Right atrium auricular region (tissue), 2 donors: ENCODE measurements at places on chromosomes 7 and 10. TPM values are rescaled to one million over a fixed set of nuclear protein-coding genes. Genes with fewer than 3 reads are reported as not detected.

GOT1 gene
- 443 TPM for total RNA-seq

SND1 gene
- 69.4 TPM for total RNA-seq

CPXM2 gene
- 8.5 TPM for total RNA-seq

LRRC27 gene
- 4.6 TPM for total RNA-seq

ASB10 gene
- 11.6 TPM for total RNA-seq

ASCC1 gene
- 37.0 TPM for total RNA-seq

GIMAP6 gene
- 21.5 TPM for total RNA-seq

PDE1C gene
- total RNA-seq, result 35.7 TPM

PIP gene
- total RNA-seq, result not detected

CUBN gene
- total RNA-seq, result 0.15 TPM

ZPBP gene
- total RNA-seq, result not detected

OR2A1 gene
- 0.28 TPM for total RNA-seq

ATOH7 gene
- not detected for total RNA-seq

NKX6-2 gene
- not detected for total RNA-seq

CCAR1 gene
- total RNA-seq, result 25.0 TPM

LBX1 gene
- not detected for total RNA-seq

NKX1-2 gene
- total RNA-seq, result not detected

CAV1 gene
- 396 TPM for total RNA-seq

SPDYE2 gene
- total RNA-seq, result 0.16 TPM

HABP2 gene
- total RNA-seq, result not detected

ADRB1 gene
- 32.8 TPM for total RNA-seq

GPR141 gene
- total RNA-seq, result 0.55 TPM

RBAK gene
- total RNA-seq, result 6.1 TPM

MMD2 gene
- not detected for total RNA-seq

SFXN2 gene
- 0.59 TPM for total RNA-seq

VENTX gene
- 0.63 TPM for total RNA-seq

DYDC1 gene
- not detected for total RNA-seq

ZNF117 gene
- total RNA-seq, result 2.0 TPM

GPR37 gene
- not detected for total RNA-seq

CTAGE4 gene
- total RNA-seq, result 0.59 TPM

HYAL4 gene
- total RNA-seq, result not detected
